ENCODE measurements at places on chromosomes 5 and 9.

DNA sequence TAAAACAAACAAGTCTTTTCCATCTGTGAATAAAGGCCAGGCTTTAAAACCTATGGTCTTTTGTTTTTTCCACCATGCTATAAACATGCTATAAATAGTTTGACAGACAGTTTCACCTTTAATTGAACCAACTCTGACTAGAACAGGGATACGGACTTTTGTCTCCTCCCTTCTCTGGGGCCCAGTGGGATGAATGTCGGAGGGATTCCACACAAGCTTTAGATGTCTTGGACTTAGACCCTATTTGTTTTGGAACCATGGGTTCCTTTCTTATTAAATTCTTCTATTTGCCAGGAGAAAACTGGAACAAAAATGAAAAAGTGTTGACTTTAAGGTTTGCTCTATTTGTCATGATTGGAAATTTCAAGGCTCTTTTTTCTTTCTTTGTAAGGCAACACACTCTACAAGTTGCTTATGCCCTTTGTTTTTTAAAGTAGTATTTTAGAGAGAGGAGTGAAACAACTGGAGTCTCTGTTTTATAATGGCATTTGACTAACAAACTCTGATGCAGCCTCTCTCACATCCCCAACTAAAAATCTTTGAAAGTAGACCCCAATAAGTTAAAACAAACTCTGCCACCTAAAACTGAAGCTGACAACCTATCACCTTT is 145.3 kb downstream of the MLLT3 start:
- no peak for DNase-seq

DNA sequence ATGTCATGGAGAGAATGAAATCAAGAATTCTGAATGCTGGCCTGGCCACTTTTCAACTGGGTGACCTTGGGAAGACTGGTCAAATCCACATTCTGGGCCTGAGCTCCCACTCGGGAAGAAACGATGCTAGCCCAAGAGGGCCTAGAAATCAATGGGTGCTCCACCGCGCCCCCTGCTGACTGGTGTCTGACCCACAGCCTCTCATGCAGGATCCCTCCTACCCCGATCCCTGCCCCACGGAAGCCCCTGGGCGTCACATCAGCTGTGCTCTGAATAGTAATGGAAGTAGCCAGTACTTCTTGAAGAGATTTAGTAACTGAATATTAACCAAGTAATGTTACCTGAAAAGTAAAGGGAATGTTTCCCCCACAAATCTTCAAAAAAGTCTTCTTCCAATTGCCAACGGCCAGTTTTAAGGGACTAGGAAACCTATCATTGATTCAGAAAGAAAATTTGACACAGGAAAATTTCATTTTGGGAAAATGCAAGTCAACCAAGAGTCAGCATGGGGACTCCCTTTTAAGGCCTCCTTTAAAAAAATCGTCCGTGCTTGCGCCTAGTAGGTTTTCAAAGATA is 43.9 kb downstream of the CRB2 start:
- peak; percentile 73 for DNase-seq

- no peak for DNase-seq
Observed at GRCh38 chr9:16100537-16101091, 547.8 kb downstream of the CCDC171 start.

GRCh38 chr9:122179690-122180074 is 20.0 kb downstream of the MORN5 start:
- DNase-seq: no peak

DNA sequence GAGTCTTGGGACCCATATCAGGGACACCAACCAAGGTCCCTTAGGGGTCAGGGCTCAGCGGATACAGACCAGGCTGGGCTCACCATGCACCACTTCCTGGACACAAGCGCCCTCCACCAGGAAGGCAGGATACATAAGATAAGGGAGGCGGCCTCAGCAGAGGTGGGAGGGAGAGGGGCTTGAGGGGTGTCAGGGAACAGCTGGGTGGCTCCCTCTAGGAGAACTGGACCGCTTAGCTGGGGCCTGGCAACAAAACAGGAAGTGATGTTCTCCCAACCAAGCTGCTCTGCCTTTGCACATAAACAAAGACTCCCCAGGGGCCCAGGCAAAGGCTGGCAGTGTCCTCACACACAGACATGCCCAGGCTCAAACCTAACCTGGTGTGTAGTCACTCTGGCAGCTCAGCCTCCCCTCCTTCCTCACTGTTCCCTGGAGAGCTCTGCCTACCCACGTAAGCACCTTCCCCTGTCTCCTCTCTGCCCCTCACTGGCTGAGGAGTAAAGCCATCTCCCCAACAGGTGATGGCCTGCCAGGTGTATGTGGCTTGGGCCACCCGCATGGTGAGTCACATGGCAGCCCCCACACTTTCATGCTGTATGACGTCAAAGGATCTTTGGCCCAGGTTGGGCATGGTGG is 5.8 kb upstream of the BICD2 start:
- DNase-seq: no peak

- DNase-seq: no peak
Observed at GRCh38 chr5:143751342-143751741, 60.6 kb upstream of the HMHB1 start.

- DNase-seq: no peak
Observed at GRCh38 chr9:21852754-21853153, 50.3 kb downstream of the MTAP start.

DNA sequence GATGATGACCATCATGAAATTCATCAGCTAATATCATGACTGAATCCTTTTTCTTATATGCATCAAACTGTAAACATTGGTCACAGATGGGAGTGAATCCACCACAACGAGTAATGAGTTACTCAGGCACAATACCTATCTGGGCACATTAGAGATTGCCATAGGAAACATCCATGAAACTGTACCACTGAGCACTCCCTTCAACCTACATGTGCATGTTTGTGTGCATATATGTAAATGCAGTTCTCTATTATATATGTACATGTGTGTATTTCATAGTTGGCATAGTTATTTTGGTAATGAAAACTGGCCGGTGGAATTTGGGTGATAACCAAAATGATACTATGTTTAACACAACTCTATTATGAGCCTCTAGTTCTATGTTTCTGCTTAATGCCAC is 387.3 kb upstream of the ARRDC3 start:
- DNase-seq: no peak

DNA sequence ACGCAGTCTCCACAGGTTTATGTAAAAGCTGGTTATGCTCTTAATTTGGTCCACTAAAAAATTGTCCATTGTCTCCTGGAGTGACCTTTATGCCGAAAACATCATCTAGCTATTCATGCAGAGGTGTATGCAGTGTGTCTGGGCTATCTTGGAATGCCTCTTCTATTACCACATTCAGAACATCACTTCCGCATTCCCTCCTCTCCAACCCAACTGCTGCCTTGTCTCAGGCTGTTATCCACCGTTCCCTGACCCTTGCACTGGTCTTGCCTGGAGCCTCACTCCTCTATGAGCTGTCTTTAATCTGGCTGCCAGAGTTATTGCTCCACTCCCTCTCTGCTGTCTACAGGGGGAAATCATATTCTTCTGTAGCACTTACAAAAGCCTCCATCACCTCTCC is 214.1 kb upstream of the ANKRD55 start:
- DNase-seq: no peak

- no peak for DNase-seq
Observed at GRCh38 chr5:89117124-89117644, 234.2 kb upstream of the MEF2C start.

GRCh38 chr5:15326471-15326870 is 173.5 kb upstream of the FBXL7 start:
- no peak for DNase-seq

DNA sequence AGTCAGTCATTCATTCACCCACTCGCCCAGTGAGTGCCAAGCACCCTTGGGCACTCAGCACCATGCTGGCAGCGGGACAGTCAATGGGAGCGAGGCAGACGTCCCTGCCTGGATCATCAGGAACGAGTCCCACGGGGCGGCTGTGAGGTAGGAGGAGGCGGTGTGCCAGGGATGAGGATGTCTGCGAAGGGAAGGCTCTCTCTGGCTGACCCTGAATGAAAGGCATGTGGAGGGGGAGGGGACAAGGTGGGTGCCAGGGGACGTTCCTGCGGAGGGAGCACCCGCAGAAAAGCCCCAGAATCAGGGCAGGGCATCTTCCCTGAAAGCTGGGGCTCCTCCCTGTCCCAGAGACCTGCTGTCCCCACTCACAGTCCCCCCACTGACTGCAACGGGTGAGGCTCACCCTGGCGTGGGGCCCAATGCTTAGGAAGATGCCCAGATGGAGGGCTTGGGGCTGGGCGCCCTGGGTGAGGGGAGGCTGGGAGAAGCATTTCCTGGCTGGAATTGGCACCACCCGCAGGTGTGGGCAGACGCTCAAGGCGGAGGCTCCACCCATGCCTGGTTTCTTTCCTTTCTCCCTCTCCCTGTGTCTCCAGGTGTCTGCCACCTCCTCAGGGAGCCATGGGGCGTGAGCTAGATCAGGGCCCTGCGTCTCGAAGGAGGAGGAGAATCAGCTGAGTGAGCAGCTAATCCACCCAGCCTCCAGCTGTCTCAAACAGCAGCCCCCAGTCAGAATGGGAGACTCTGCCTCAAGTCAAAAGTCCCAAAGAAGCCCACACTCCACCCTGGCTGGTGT is 179.0 kb upstream of the PPP1R26 start:
- DNase-seq: peak; percentile 29

- no peak for DNase-seq
Observed at GRCh38 chr9:105697871-105698270, 3.5 kb downstream of the TMEM38B start.

- no peak for DNase-seq
Observed at GRCh38 chr9:76349865-76350264, 44.4 kb downstream of the RFK start.

- DNase-seq: no peak
Observed at GRCh38 chr9:76887951-76888350, 18.0 kb downstream of the PRUNE2 start.

DNA sequence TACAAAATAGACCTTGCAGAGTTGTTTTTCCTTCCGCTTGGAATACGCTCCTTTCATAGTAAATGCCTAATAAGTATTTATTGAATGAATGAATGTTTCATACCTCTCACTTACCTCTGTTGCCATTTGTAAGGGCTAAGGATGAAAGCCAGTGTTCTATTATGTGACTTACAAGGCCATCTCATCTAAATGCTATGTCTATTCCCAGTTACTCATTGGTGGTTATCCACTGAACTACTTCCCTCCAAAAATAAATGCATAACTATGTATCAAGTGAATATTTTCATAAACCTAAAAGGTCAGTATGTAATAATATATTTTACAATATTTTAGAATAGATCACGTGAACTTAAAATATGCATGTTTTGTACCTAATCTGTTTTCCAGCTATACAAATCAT is 670.5 kb upstream of the RGMB start:
- no peak for DNase-seq

DNA sequence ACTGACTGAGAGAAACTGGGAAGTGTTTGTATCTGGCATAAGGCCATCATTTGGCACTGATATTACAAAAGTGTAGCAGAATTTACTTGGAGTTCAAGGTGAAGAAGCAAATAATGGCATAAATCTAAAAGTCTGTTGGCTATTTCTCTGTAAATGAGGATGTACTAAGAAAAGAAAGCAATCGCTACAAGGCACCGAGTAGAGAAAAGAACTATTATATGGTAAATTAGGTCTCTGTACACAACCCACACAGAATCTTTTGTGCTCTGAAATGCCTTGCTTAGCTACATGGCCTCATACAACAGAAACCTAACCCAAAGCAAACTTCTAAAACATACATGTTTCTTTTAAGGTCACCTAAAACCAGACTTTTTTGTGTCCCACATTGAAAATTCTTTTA is 290.1 kb upstream of the WWC1 start:
- no peak for DNase-seq

DNA sequence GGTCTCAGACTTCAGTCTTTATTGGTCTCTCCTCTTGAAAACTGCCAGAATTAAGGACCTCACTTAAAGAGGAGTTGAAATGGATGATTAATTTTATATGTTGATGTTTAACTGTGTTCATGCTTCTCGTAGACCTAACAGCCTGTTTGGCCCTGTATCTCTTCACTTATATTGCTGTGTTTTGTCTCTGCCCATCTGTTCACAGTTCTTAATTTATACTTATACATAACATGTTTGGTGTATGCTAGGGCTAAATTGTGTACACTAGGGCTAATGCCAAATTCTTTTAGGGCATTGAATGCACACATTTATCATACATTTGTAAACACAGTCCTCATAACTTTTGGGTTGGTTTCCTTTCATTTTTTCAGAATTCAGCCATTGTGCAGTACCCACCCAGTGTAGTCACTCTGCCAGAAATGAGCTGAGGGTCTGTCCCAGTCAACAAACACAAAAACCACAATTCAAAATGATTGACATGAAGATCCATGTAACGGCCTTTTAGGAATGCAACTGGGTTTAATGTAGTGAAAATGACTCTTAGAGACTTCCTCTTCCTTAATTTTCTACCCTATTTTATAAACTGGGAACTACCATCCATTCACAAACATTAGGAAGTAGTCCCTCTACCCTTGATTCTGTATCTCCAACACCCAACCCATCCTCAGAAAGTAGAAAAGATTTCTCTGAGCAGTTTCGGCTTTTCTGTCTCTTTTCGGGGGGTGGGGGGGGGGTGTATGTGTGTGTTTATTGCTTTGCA is 668.8 kb upstream of the KLF4 start:
- DNase-seq: no peak

- DNase-seq: no peak
Observed at GRCh38 chr5:135138116-135138850, 104.3 kb upstream of the PITX1 start.

- DNase-seq: no peak
Observed at GRCh38 chr5:6489643-6490185, 41.1 kb downstream of the UBE2QL1 start.

- DNase-seq: no peak
Observed at GRCh38 chr9:124075761-124076160, 64.2 kb downstream of the LHX2 start.

DNA sequence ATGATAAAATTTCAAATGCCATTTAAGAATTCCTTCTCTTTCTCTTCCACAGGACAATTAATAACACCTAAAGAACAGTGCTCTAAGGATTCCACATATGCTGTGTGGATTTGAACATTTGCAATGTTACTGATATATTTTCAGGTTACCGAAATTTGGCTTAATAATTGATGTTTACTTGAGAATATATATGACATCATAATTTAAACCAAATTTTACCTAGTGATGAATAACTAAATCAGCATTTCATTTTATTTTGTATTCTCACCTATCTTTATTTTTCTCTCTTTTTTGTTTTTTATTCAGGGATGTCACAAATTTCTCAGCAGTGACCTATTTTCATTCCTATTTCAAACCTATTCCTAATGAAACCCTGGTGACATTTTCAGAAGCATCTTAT is 429.6 kb downstream of the SLCO4C1 start:
- no peak for DNase-seq

- DNase-seq: no peak
Observed at GRCh38 chr9:7560669-7561305, 238.8 kb downstream of the DMAC1 start.

- DNase-seq: no peak
Observed at GRCh38 chr9:128495296-128495695, 9.2 kb upstream of the GLE1 start.
